Mucosa of gallbladder (tissue), 1 donor: ENCODE measurements at places on chromosomes 2 and 18. TPM values are rescaled to one million over a fixed set of nuclear protein-coding genes. Genes with fewer than 3 reads are reported as not detected.

DNA sequence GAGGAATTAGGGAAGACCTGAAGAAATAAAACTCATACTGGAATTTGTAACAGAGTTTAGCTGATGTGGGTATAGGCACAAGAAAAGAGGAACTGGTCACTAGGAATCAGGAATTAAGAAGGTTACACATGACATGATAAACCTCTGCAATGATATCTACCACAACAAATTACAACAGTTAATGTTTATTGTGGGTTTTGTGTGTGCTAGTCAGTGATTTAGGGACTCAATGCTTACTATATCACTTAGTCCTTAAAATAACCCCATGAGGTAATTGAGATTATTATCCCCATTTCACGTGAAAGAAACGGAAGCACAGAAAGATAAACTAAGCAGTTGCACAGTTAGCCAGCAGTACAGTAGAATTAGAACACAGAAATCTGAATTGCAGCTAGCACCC, 415.8 kb upstream of the ZEB2 start:
- DNase-seq = no peak

Gene WNT10A
- 0.12 TPM for total RNA-seq

GRCh38 chr18:35731701-35732100, 150.2 kb downstream of the GALNT1 start:
- no peak for DNase-seq

Gene KLHL41
- 6.2 TPM for total RNA-seq

DNA sequence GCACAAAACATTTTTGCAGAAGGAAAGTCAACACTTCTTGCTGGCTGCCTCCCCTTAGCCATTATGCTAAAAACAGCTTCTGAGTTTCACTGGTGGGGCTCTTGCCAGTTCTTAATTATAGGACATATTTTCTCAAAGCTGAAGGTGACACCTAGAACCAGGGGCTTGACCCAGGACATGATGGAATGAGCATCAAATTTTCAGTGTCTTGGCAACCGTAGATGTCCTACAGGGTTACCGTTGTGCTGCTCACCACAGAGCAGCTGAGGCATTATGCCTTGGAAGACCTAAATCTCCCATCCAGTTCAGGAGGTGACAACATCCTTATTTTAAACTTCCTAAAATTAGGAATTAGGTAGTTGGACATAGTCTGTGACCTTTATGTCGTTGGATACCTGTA, 46.7 kb downstream of the TMEM185B start:
- DNase-seq = no peak

Gene BOLL
- total RNA-seq = not detected

DNA sequence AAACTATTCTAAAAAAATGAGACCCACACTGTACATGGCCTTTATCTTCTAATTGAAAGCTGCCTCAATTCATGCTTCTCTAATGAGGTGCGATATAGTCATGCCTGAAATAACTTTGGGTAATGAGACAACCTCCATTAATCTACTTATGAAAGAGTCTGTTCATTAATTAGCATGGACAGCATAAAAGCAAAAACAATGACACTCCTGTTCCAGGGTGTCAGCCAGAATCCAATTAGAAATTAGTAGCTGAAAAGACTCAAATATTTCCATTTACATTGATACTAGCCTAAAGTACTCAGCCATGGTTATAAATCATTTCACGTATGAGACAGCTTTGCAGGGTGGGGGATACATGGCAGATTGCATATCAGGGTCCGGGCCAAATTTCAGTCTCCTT, 288.7 kb downstream of the AKAIN1 start:
- DNase-seq = no peak

DNA sequence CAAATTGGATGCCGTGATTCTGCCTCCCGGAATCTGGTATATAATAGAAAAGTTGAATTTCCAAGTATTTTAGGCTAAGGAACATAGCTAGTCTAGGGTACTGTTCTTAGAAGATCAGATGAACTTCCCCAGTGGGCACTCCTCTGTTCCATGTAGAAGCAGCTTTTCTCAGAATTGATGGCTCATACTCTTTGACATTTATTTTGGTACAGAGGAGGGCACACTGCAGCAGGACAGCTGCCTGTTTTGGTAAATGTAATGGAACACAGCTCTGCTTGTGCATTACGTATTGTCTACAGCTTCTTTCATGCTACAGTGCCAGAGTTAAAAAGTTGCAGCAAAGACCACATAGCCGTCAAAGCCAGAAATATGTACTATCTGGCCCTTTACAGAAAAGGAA, 10.8 kb downstream of the YPEL5 start:
- no peak for DNase-seq

- DNase-seq = no peak
These were observed 23.1 kb upstream of the GPC1 start for GRCh38 chr2:240412211-240412861.

Gene RAX
- not detected for total RNA-seq

DNA sequence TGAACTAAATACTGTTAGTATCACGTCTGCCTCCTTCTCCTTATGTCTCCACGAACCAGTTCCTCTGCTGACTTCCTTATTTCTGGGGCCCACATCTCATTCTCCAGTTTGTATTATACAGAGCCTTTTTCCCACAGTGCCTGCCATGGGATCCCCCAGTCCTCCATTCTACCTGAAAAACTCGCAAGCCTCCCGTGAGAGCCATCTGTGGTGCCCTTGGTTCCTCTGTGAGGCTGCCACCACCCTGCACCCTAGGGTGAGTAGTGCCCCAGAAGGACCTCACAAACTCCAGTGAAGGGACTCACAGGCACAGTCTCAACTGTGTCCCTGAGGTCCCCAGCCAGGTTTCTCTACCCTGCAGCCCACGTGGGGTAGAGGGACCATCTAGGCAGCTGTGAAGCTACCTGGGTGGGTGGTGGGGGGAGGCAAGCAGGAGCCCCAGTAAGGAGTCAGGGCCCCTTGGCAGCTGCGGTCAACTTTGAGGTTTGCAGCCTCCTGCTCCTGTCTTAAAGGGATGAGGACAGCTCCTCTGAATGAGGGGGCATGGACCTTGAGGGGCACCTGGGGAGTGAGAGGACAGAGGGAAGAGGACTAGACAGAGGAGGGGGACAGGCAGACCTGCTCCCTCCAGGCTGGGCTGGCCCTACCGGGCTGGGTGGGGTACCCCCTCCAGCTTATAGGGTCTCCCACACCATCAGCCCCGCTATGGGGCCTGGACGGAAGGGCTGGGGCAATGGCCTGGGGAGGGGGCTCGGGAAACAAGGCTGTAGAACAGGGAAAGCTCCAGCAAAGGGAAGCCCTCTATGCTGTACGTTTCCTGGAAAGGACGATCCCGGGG, 1.0 kb downstream of the PSTPIP2 start:
- no peak for DNase-seq

DNA sequence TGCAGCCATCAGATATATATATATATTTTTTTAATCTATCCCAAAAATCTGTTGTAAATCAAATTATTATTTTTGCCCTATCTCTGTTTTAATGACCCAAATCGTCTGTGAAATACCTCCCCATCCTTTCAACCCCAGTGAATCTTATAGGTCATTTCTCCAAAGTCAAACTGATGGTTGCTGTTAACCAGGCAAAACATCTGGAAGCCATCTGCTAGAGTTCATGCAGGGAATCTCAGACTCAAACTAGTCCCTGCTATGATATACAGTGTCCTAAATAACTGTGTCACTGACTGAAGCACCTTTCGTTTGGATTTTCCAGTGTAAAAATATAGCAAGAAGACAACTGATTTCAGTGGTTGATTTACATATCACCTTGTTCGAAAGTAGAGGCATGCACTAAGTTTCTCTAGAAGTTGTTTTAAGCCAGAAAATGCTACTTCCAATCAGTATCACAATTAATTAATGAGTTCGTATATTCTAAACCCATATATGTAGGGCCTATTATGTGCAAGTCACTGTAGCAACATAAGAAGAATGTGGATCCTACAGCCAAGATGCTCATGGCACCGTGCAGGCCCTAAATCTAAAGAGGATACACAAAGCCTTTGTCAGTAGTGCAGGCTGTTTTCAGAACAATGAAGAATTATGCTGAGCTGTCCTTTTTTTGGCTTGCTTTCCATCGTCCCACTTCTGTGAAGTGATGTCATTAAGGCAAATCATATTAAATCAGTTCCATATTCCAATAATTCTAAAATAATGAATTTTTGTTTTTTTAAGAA, 566.0 kb downstream of the STK39 start:
- DNase-seq = no peak

- DNase-seq = no peak
These were observed 21.6 kb downstream of the HPCAL1 start for GRCh38 chr2:10324095-10324832.

- no peak for DNase-seq
These were observed 221.5 kb downstream of the DOK6 start for GRCh38 chr18:69622184-69622583.
